ENCODE measurements at places on chromosomes 1 and 21.

GRCh38 chr1:85109475-85109874, 61.2 kb upstream of the MCOLN3 start:
- DNase-seq = no peak

DNA sequence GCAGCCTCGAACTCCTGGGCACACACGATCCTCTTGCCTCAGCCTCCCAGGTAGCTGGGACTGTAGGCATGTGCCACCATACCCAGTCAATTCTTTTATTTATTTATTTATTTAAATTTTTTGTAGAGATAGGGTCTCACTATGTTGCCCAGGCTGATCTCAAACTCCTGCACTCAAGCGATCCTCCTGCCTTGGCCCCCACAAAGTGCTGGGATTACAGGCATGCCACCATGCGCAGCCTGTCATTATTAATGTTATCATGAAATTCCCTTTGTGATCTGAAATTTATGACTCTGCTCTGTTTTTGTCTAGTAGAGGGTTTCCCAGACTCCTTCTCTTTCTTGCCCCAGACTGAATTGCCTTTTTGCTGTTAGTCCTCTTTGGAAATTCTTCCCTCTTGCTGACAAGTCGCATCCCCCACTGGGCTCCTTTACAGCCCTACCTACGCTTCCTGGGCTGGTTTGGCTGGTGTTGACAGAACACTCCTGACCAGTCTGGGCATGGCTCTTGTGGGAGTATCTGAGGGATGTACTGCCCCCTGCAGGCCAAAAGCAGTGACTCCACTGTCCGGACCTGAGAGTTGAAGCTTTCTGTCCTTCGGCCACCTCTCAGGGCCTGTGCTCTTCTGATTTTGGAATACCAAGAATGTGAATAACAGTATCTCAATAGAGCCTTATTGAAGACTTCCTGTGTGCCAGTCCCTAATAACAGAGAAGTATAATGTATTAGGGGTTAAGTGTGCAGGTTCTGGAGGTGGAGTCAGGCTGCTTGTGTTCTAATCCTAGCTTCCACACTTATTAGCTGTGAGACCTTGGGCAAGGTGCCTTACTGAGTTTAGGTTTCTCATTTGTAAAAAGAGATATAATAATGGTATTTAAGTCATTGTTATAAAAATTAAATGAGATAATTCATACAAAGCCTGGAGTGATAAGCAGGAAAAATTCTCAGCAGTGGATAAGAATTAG, 28.2 kb downstream of the TCEANC2 start:
- DNase-seq = peak; percentile 30

GRCh38 chr1:202282596-202283283, 59.0 kb downstream of the UBE2T start:
- no peak for DNase-seq

DNA sequence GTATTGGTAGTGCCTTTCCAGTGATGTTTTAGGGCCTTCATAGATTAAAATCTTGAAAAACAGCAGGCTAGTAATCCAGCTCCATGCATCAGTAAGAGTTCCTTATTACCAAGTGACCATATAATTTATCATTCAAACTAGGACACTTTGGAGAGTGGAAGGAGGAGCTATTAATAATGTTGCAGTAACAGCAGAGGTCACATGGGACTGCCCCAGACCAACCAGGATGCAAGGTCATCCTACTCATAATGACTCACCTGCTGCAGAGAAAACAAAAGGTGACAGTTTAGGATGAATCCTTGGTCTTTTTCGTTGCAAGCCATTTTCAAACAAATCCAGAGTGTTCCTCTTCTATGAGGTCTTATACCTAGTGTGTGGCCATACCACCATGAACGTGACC, 187.4 kb downstream of the NUF2 start:
- no peak for DNase-seq

- DNase-seq = no peak
These were observed 57.8 kb downstream of the SERINC2 start for GRCh38 chr1:31470794-31471315.

GRCh38 chr1:76156987-76157386, 82.4 kb downstream of the ST6GALNAC3 start:
- no peak for DNase-seq

DNA sequence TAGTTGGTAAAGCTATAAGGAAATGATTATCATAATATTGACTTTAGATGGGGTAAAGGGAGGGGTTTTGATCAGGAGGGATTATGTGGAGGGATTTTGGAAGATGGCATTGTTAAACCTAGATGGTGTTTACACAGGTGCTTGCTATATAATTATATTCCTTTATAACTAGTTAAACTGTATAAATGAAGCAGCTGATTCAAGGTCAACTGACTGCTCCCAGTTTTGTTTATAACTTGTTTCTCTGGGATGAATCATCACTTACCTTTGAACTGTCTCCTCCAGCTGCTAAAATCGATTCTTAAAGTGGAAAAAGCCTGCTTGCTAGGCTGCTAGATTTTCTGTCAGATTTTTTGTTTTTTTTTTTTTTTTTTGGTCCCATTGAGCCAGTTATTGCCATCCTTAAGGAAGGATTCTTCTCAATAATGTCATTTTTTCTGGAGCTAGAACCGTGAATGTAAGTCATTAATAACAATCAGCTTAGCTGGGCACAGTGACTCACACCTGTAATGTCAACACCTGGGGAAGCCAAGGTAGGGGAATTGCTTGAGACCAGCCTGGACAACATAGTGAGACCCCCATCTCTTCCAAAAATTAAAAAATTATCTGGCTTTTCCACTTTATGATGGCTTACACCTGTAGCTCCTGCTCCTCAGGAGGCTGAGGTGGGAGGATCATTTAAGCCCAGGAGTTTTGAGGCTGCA, 153.2 kb downstream of the PIK3R3 start:
- no peak for DNase-seq

DNA sequence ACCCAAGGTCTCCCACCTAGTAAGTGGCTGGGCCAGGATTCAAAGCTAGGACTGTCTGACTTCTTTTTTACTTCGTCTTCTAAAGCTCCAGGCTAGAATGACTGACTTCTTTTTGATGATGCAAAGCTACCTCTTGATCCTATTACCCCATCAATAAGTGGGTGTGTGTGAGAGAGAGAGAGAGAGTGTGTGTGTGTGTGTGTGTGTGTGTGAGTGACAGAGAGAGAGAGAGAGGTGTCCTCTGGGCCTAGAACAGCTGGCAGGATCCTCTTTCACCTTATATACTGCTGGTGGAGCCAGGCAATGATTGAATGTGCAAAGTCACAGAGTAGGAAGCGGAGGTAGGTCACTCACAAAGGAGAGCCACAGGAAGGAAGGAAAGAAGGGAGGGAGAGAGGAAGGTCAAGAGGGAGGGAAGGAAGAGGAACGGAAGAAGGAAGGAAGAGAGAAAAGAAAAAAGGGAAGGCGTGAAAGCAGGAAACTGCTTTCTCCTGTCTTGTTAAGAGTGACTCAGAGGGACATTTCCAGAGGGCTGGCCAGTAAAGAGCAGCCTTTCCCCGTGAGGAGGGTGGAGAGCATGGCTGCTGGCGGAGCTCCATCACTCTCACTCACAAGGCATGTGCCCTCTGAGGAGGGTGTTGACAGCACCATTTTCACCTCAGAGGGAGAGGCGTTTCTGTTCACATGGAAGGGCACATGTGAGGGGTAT, 68.9 kb downstream of the CDC7 start:
- no peak for DNase-seq

GRCh38 chr1:209768354-209768774, 12.5 kb downstream of the TRAF3IP3 start:
- DNase-seq = peak; percentile 55

- DNase-seq = no peak
These were observed 146.0 kb downstream of the SLC30A10 start for GRCh38 chr1:219782311-219782710.

DNA sequence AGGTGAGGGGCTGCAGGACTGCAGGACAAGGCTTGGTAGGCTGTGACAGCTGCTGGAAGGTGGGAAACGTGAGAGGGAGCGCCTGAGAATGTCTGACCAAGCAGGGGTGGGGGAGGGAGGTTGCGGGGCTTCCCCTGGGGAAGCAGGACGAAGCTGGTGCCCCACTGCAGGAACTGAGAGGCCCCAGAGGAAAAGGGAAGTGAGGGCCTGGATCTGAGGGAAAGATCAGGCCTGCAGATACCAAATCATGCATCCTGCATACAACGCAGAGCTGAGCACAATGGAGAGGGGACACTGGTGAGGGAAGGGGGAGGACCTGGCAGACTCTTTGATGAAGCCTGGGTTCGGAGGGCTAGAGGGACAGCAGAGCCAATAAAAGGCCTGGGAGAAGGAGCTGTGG, 65.7 kb upstream of the BACE2 start:
- no peak for DNase-seq

GRCh38 chr1:154840269-154841176, 29.6 kb downstream of the KCNN3 start:
- no peak for DNase-seq

- DNase-seq = no peak
These were observed 238.4 kb downstream of the TNR start for GRCh38 chr1:175504875-175505555.

GRCh38 chr1:35936838-35937237, 5.9 kb downstream of the AGO3 start:
- no peak for DNase-seq

GRCh38 chr1:164719676-164720439, 160.9 kb downstream of the PBX1 start:
- no peak for DNase-seq

GRCh38 chr1:59202455-59202854, 94.4 kb upstream of the FGGY start:
- no peak for DNase-seq

DNA sequence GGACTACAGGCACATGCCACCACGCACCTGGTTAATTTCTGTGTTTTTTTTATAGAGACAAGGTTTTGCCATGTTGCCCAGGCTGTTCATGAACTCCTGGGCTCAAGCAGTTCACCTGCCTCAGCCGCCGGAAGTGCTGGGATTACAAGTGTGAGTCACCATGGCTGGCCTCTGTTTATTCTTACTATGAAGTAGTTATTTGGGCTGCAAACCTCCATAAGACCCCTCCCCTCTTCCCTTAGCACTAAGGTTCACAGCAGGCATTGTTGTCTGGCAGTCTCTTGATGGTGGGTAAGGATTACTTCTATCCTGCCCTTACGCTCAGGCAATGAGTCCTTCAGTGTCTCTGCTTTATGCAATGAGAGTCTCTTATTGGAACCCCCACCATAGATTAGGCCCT, 51.8 kb downstream of the ANGPTL1 start:
- no peak for DNase-seq

DNA sequence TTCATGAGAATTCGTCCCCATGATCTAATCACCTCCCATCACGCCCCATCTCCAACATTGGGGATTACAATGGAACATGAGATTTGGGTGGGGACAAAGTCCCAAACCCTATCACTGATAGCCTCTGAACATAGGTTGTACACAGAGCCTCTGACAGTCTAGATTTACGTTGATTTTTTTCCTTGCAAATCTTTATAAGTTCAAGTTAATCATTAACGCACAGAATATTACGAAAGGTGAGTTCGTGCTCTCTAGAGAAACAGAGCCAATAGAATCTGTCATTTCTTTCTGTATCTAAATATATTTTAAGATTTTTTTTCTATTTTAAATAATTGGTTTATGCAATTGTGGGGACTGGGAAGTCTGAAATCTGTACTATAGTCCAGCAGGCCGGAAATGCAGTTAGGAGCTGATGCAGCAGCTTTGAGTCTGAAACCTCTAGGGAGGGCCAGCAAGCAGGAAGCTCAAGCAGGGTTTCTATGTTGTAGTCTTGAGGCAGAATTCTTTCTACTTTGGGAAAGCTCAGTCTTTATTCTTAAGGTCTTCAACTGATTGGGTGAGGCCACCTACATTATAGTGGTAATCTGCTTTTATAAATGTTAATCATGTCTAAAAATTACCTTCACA, 61.0 kb downstream of the SELENOF start:
- DNase-seq = no peak

DNA sequence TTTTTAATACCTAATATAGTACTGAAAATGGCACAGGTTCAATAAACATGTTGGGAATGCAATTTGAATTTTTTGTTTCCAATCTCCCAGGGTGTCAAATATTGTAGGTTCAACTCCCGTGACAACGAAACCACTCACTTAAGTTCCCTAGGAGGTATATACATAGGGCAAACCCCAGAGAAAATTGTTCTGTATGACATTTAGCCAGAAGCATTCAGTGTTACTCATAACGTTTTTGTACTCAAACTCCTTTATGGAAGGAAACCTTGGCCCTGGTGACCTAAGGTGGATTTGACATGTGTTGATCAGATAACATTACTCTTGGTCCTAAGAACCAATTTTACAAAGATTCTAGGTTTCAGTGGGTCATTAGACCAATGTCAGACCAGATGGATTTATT, 110.6 kb downstream of the USP25 start:
- DNase-seq = no peak

- no peak for DNase-seq
These were observed 122.2 kb downstream of the NRDC start for GRCh38 chr1:51756290-51756689.

- DNase-seq = no peak
These were observed 243.6 kb downstream of the TM2D1 start for GRCh38 chr1:61481315-61481715.

- no peak for DNase-seq
These were observed 7.1 kb upstream of the MROH9 start for GRCh38 chr1:170927955-170928840.

GRCh38 chr1:45008516-45008915, 2.6 kb downstream of the HECTD3 start:
- no peak for DNase-seq

GRCh38 chr1:181023265-181024057, 791 bp upstream of the STX6 start:
- DNase-seq = no peak

GRCh38 chr21:23890652-23891051, 1716.6 kb downstream of the MRPL39 start:
- no peak for DNase-seq

- no peak for DNase-seq
These were observed 52.1 kb upstream of the PRMT6 start for GRCh38 chr1:107004421-107004820.

- no peak for DNase-seq
These were observed 193.2 kb downstream of the KAZN start for GRCh38 chr1:14791654-14792053.

- DNase-seq = peak; percentile 48
These were observed at the start of gene RPS6KA1 for GRCh38 chr1:26529655-26530409. TSS of gene RPS6KA1 (plus strand) at chr1:26529761. CDS start at chr1:26529921, 160 bp downstream.

DNA sequence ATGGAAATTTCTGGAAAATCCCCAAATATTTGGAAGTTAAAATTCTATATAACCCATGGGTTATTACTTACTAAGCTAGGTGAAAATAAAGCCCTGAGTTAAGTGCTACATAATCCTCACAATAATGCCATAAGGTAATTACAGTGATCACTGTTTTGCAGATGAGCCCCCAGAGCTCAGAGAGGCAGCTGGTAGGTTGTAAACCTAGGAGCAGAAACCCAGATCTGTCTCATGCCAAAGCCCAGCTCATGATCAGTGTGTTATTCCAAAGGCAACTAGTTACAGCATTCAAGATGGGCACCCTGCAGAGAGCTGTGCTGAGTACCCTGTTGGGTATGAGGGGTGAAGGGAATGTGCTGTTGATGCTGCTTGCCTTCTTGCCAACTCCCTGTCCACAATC, 10.8 kb upstream of the MYOG start:
- DNase-seq = no peak

DNA sequence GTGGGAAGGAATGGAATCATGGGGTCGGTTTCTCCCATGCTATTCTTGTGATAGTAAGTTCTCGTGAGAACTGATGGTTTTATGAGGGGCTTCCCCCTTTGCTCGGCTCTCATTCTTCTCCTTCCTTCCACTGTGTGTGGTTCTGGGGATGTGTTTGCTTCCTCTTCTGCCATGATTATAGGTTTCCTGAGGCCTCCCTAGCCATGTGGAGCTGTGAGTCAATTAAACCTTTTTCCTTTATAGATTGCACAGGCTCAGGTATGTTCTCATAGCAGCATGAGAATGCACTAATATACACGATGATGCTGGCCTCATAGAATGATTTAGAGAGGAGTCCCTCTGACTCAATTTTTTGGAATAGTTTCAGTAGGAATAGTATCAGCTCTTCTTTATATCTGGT, 195.4 kb upstream of the IVNS1ABP start:
- no peak for DNase-seq

All from stimulated activated CD4-positive, alpha-beta T cell treated with anti-CD3 and anti-CD28 coated beads, Interleukin-15, amount 100 ng/mL, for 1 hour (primary cell).